ENCODE measurements at places on chromosomes 5 and 9.
A peak's percentile ranks its signal among the peaks of the same experiment; 100 is the strongest.

DNA sequence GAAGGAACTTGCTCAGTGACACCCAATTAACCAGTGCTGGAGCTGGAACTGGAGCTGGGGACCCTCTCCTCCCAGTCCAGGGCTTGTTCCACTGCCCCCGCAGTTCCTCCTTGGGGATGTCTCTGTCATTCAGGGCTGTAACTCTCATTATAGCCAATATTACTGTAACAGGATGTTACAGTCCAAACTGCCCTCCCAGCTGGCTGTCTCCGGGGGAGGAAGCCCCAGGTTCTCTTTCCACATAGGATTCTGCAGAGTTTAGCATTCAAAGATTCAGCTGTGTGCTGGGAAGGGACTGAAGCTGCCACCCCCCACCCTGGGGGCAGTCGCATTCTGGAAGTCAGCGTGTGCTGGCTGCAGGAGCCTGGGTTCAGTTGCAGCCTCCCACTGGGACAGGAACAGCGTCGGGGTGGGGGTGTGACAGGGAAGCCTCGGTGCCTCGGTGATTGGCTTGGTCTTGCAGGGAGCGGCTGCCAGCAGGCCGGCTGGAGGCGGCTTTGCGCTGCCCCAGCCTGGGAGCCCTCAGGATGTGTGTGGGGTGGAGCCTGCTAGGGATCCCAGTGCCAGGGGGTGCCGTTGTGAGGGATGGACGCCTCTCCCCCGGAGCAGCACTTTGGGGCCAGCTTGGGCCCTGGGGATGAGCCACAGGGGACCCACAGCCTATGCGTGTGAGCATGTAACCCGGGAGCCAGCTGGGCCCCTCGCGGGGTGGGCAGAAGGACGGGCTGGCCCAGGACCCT, 101.1 kb downstream of the RGS3 start:
- DNase-seq = no peak

- no peak for DNase-seq
Measured at GRCh38 chr9:123548741-123549545, 192.9 kb downstream of the CRB2 start.

DNA sequence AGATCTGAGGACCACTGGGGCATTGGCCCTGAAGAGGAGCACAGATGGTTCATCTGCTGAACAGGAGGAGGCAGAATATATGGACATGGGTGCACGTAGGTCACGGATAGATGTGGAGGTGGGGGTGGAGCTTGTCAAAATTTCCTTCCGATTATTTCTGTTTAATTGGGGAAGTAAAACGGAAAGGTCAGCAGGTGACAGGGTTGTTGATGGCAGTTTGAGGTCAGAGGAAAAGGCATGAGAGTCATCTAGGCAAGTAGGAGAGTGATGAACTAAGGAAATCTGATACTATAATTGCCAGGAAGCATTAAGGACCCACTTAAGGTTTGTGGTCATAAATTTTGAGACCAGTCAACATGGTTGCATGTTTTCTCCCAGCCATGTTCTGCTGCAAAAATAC, 8.4 kb upstream of the FAM81B start:
- DNase-seq = no peak

- no peak for DNase-seq
Measured at GRCh38 chr9:108094676-108094993, 605.1 kb upstream of the KLF4 start.

GRCh38 chr5:67475489-67475888, 278.9 kb upstream of the CD180 start:
- no peak for DNase-seq

DNA sequence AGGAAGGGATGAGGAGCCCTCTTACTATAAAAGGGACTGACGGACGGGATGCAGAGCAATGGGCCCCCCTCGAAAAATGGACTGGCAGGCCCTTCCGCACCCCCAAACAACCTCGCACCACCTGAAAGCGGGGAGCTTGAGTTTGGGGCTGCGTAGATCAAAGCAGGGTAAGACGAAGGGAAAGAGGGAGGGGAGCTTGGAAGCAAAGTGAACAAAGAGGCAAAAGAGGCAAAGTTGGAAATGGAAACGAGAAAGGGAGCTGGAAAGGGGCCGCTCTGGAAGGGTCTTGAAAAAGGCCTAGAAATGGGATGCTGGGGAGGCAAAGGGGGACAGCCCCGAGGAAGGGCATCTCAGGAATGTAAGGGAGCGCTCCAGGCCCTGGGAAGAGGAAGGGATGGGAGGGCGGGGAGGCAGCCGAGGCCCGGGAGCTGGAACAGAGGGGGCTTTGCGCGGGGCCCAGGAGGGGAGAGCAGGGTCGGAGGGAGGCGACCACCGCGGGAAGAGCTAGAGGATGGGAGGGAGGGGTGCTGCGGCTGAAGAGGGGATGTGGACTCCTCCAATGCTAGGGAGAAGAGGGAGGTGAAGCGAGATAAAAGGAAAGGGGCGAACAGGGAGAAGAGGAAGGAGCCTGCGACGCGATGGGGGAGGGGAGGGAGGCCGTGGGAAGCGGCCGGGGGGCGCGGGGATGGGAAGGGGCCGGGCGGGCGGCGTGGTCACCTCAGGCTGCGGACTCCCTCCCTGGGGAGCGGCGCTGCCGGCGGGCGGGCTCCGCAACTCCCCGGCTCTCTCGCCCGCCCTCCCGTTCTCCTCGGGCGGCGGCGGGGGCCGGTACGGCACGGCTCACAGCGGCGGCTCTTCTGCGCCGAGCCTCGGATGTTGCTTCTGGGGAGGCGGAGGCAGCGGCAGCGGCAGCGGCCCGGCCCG, 577 bp downstream of the RNF145 start:
- DNase-seq = peak; percentile 10

GRCh38 chr9:8156346-8156745, 356.8 kb upstream of the DMAC1 start:
- no peak for DNase-seq

DNA sequence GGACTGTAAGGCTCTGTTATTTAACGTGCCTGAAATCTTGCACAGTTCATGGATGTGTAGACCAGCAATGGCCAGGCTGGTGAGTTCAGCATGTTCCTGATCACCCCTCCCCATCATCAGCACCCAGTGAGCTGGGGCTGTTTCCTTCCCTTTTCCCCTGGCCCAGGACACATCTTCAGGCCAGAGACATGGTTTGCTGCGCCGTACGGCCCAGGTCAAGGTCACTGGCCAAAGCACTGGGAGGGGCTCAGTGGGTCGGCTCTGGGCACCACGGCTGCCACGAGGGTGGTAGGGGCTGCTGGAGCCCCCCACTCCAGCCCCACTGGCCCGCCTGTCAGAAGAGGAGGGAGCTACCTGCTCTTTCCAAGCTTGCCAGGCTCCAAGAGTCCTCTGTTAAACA, 55.9 kb downstream of the SEMA4D start:
- DNase-seq = no peak

DNA sequence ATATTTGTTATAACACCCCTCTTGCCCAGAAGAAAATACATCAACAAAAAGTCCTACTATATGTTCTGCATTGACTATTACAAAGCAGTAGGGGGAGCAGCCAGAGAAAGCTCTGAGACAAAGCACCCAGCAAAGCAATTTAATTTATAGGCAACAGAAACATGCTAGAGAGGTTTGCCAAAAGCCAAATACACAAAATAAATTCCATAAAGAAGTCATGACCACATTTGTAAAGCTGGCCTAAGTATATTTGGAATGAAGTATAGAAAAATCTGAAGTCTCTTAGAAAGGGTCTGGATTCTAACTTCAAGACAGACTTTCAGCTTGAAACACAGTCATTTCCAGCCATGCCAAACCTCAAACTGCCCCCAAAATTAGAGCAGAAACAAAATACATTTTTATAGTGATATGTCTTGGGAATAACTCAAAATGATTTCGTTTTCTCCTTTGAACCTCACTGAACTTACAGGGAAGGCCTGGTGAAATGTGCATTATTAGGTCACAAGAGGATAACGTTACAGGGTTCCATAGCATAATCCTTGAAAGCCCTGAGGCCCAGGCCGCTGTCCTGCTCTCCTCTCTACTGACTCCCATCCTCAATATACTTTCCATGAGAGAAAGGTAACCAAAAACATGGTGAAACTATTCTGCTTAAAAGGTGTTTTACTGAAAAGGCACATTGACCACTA, 451.8 kb downstream of the RAB3C start:
- no peak for DNase-seq

GRCh38 chr9:311841-312240, 97.2 kb downstream of the DOCK8 start:
- no peak for DNase-seq

DNA sequence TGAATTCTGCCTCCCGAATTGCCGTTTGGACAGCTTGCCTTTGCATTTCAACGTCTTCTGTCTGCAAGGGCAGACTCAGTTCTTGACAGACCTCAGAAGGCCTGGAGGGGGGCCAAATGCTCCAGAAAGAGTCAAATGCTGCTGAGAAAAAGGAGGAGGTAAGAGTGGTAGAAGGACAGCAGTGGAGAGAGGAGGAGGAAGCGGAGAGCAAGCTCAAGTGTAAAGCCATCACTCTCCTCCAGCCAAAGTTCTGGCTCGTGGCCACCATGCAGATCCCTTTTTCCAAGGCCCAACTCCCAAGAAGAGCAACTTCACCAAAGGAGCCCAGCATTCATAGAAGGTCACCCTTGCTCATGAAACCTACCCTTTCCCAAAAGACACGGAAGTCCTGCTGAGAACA, 36.9 kb upstream of the SMIM23 start:
- DNase-seq = no peak

- no peak for DNase-seq
Measured at GRCh38 chr5:134594336-134594735, 38.3 kb downstream of the SAR1B start.

DNA sequence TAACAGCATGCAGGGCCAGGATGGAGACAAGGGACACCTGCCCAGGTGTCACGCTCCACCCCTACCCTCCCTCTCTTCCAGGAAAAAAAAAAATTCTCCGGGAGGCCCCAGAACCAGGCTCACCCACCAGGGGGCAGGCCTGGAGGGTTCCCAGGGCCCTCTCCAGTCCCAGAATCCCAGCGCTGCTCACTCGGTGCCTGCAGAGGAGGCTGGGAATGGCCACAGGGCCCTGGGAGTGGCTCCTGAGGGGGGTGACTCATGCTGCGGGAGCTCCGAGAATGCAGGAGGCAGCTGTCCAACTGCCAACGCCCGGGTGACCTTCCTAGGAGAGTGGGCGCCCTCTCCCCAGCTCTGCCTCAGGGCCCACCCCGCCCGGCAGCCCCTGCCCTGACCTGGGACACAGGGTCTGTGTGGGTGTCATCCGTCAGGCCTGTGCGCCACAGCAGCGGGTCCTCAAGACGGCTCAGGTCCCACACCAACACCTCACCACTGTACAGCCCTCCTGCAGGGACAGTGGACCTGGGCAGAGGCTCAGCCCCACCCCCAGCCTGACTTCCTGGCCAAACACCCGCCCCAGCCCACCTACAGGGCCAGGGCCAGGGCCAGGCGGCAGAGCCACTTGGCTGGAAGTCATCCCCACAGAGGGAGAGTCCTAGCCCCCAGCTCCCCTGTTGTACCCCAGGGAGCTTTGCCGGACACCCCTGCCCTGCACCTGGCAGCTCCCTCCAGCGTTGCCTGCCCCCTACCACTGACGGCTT, 21.2 kb downstream of the DYNC2I2 start:
- no peak for DNase-seq

DNA sequence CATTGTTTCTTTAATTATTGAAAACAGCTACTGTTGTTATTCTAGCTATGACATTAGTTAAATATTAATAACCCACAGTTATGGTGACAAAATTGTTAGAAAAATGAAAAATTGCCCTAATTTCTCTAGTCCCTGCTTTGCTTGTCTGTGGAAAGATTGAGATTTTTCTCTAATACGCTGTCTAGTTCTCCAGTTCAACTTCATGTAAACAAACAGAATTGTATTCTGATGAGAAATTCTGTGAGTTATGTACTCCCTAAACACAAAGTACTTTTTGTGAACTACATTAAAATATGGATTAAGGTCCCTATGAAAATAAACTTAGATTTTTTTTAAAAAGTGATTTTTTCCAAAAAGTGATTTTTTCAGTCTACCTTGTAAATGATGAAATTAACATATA, 8.7 kb downstream of the SLF1 start:
- no peak for DNase-seq

DNA sequence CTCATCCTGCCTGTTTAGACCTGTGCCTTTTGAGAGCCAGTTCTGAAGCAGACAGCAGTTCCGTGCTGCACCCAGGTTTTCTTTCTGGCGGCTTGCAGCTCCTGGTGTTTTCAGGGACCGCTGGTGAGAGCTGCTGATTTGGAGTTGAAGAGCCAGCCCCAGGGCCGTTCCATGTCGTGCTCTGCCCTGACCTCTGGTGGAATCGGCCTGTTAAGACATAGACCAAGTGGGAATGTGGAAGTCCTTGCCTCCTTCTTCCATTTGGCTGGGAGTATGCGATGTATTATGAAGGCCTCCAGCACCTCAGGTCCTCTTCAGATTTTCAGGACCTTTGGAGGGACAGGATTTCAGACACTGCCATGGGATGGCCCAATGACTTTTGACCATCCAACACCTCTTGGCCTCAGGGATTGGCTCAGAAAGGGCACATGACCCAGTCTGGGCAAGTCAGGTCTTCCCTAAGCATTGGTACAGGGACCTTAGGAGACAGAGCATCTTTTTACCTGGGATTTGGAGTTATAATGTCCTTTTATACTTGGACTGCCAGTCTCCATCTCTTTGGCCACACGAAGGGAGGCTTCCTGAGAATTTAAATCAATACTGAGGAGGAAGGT, 136.1 kb upstream of the CLINT1 start:
- peak; percentile 21 for DNase-seq

- DNase-seq = no peak
Measured at GRCh38 chr9:19232823-19233194, 2.3 kb downstream of the DENND4C start.

GRCh38 chr5:132663771-132664695, 6.1 kb downstream of the IL13 start:
- DNase-seq = no peak

DNA sequence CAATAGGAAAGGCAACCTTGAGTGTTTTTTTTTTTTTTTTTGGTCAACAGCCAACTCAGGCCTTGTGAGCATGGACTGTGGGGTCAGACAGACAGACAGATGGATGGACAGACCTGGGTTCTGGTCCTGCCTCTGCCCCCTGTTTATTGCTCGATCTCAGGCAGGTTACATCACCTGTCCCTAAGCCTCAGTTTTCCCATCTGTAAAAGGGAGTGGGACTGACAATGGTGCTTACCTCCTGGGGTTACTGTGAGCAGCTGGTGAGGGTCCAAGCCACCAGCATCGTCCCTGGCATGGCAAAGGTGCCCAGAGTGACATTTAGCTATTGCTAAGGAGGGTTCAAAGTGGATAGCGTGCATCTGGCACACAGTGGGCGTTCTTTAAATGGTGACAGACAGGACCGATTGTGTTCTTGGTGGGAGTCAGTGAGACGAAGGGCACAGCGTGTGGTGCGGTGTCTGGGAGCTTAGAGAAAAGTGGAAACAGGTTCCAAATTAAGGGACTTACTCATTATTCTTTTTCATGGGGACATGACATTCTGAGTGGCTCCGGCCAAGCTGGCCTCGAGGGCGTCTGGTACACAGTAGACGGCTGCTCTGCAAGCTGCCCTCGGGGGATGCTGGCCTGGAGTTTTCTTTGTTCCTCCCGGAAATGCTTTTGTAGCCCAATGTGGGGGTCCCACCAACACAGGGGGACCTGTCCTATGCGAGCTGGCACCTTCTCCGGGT, 72.1 kb downstream of the COL27A1 start:
- no peak for DNase-seq

GRCh38 chr5:93850311-93850710, 108.9 kb upstream of the POU5F2 start:
- no peak for DNase-seq
